Effector CD8-positive, alpha-beta T cell (primary cell): ENCODE measurements at places on chromosomes 11 and 22.

DNA sequence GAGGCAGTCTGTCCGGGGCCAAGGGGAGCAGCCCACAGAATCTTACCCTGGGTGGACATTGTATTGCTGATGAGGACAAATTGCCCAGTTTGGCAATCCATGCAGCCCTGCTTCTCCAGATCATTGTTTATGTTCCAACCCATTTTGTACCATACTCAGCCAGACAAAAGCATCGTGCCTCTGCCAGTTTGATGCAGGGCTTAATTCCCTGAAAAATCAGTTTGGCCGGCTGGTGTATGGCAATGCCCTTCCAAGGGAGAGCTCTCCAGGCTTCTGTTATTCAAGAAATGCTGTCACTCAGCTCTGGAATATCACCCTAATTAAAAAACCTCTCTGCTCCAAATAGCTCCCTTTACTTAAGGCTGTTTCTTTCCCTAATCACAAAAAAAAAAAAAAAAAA, 697.7 kb downstream of the TBC1D22A start:
- no peak for DNase-seq

- no peak for DNase-seq
Observed at GRCh38 chr11:44564670-44565210, 723 bp upstream of the CD82 start.

DNA sequence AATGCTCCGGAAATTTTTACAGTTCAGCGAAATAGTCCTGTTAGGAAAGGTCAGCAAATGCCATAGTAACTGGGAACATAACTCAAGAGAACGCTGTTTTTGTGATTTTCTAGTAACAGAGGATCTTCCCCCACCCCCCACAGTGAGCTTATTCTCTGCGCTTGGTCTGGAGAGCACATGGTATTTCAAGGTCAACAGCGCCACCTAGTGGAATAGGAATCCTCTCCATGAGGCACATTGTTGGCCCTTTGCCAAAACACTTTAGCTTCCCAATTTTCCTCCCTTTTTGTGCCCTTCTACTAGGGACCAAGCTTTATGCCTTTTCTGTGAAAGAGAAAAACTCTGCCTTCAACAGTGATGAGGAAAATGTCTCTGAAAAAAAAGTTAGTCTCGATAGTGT, 13.2 kb upstream of the OR4C12 start:
- no peak for DNase-seq

DNA sequence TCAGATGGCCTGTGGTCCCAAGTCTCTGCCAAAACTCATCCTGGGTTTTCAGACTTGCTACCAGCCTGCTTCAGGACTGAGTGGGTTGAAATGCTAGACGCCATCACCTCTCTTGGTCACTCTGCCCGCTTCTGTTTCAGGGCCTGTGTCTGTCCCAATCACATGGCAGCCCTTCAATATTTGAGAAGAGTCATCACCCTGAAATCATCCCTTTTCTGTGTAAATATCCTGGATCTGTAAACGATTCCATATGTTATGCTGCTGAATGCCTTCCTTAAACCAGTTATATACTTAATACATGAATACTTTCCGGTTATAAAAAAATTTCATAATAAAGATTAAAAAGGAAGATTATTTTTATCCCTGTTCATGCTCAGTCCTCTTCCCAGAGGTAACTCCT, 39.8 kb upstream of the TLCD5 start:
- DNase-seq, result no peak
